ENCODE measurements at places on chromosomes 3 and 15. TPM values are rescaled to one million over a fixed set of nuclear protein-coding genes. Genes with fewer than 3 reads are reported as not detected.

The POLG gene
- total RNA-seq, result 84.6 TPM

DNA sequence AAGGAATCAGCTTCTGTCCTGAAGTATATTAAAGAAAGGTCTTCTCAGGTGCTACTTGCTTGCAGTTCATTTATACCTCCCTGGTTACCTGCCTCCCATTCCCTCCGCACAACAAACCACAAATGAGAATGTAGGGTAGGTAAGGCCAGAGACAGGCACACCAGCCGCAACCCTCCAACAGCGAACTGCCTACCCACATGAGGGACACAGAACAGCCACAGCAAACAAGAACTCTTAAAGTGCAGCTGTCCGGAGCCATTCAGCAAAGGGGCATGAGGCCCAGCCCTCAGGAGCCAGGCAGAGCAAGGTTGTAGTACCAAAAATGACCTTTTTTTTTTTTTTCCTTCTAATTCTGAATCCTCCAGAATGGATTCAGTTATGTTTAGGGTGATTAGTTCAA is 52.4 kb downstream of the SPSB4 start:
- no peak for DNase-seq

The SENP5 gene
- total RNA-seq, result 20.0 TPM

GRCh38 chr3:149129326-149130205 is at the start of gene HPS3:
Gene HPS3, plus strand, starts transcription at chr3:149129638. Its CDS starts 86 bp downstream, at chr3:149129724.
- no peak for DNase-seq

DNA sequence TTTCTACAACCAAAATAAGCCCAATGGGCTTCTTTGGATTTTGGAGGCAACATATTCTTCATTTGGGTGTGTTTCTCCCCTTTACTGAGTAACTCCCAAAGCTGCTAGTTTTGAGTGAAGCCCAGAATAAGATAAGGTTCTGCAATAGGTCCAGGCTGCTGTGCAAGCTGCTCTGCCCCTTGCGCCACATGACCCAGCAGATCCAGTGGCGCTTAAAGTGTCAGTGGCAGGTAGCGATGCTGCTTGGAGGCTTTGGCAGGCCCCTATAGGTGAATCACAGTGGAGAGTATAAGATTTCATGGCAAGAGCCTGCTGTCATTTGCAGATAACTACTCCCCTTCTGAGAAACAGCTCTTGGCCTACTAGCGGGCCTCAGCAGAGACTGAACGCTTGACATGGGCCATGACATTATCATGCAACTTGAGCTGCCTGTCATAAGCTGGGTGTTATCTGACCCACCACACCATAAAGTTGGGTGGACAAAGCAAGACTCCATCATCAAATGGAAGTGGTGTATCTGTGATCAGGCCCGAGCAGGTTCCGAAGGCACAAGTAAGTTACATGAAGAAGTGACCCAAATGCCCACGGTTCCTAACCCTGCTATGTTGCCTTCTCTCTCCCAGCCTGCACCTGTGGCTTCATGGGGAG is 88.4 kb upstream of the OXTR start:
- no peak for DNase-seq

DNA sequence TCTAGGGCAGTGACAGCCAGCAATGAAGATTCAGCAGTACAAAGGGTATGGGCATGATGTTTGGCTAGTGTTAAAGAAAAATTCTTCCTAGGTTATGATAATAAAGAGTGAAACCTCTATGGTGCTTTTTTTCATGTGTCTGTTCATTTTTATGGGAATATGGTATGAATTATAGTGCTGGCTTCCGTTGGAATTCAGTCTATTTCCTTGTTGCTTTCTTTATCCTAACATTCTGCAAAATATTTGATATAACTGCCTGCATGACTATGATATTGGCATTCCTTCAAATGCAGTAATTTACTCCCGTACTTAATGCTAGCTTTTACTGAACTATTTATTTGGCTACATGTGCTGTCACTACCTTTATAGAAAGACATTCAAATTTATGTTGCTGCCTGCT is 57.6 kb upstream of the ATP11B start:
- DNase-seq, result no peak

DNA sequence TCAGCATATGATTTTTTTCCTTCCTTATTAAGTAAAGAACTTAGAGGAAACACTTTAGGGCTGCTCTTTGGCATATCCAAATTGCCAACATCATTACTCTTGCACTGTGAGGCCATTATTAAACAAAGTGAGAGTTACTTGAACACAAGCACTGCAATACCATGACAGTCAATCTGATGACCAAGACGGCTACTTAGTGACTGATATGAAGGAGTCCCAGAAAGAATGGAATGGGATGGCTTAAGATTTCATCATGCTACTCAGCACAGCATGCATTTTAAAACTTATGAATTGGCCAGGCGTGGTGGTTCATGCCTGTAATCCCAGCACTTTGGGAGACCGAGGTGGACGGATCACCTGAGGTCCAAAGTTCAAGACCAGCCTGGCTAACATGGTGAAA is 55.2 kb downstream of the FAM98B start:
- DNase-seq, result no peak

The MRAS gene
- total RNA-seq, result 17.2 TPM

GRCh38 chr15:41983221-41983620 is 10.9 kb upstream of the EHD4 start:
- DNase-seq, result no peak

- DNase-seq, result no peak
These were observed 86.5 kb upstream of the PFN2 start for GRCh38 chr3:150057227-150057626.

The PRSS50 gene
- total RNA-seq, result not detected

DNA sequence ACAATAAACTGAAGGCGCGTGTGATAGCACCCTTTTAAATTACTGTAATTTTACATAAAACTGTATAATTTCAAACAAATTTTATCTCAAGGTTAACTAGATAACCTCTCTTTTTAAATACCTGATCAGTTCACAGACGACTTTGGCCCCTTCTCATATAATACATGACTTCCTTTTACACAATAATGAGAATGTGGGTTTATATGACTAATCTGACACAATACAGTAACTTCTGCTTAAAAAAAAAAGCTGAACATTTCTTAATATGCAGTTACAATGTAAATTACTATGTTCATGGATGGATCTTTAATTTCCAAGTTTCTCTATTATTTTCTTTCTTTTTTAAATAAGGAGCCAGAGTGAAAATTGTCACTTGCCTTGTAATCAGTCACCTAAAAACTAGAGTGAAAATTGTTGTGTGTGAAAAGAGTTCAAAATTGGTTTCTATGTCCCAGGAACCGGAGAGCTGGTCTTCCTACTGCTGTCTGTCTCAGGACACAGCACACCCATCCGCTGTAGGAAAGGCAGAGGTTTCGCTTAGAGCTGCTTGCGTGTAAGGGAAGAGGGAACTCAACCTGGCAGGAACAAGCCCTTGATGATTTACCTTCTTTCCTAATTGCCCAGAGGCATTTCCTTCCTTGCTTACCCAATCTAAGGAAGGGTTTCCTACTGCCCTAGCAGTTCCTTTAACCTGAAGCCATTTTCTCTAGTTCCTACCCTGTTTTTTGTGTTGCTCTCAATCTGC is 33.3 kb downstream of the PLD1 start:
- DNase-seq, result no peak

The ALDH1L1 gene
- 0.06 TPM for total RNA-seq

- no peak for DNase-seq
These were observed 11.0 kb downstream of the TRPM7 start for GRCh38 chr15:50675535-50676144.

The BMF gene
- 4.6 TPM for total RNA-seq

DNA sequence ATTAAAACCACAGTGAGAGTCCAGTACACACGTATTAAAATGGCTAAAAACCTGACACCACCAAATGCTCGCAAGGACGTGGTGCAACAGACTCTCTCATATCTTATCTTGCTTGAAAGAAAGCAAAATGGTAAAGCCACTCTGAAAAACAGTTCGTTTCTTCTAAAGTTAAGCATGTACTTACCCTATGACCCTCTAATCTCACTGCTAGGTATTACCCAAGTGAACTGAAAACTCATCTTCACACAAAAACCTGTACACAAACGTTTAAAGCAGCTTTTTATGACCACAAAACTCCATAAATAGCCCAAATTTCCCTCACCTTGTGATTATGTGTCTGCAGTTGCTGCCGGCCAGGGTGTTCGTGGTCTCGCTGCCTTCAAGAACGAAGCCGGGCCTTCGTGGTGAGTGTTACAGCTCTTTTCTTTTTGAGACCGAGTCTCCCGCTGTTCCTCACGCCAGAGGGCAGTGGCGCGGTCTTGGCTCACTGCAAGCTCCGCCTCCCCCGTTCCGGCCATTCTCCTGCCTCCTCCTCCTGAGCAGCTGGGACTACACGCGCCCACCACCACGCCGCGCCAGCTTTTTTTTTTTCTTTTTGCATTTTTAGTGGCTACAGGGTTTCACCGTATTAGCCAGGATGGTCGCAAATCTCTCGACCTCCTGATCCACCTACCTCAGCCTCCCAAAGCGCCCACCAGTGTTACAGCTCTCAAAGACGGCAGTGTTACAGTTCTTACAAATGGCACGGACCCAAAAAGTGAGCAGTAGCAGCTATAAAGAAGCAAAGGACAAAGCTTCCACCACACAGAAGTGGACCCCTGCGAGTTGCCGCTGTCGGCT is 165.4 kb downstream of the TJP1 start:
- no peak for DNase-seq

GRCh38 chr3:178494386-178494785 is 41.9 kb upstream of the KCNMB2 start:
- DNase-seq, result no peak

DNA sequence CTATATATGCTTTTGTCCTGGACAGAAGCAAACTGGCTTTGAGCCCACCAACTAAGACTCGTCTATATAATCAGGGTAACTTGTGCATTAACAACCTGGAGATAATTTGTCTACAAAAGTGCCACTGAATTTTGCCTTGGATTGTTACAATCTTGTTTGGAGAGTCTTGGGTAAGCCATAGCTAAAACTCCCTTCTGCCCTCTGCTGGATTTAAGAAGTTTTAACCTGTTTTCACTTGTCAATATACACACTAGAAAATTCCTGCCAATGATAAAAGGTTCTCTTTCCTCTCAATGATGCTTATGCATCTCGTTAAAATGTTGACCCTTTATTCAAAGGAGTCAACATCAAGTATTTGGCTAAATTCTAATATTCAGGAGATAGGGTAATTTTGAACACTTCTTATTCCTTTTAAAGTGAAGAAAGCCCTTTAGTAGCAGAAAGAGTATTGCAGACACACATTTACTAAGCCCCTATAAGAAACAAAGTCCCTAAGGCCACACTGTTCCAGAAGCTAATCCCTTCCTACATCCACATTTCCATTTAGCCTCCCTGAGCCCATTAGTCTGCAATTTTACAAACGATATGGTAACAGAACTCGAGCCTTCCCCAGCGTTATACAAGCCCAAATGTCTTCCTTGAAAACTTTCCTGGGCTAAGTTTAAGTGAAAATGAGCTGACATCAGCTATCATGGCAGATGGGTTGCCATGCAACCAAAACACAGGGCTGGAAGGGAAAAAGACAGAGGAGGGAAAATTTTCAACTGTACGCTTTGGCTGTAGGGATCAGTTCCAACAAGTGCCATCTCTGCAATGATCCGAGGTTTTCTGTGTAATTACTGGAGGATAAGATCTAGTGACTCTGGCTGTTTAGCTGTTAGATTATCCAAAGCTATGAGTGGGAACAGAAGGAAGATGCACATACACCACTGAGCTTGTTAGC is 75.9 kb upstream of the FGF12 start:
- peak; percentile 16 for DNase-seq

- no peak for DNase-seq
These were observed 7.8 kb downstream of the FSD2 start for GRCh38 chr15:82798104-82798503.

GRCh38 chr3:43958005-43958770 is 267.4 kb downstream of the ABHD5 start:
- DNase-seq, result no peak

DNA sequence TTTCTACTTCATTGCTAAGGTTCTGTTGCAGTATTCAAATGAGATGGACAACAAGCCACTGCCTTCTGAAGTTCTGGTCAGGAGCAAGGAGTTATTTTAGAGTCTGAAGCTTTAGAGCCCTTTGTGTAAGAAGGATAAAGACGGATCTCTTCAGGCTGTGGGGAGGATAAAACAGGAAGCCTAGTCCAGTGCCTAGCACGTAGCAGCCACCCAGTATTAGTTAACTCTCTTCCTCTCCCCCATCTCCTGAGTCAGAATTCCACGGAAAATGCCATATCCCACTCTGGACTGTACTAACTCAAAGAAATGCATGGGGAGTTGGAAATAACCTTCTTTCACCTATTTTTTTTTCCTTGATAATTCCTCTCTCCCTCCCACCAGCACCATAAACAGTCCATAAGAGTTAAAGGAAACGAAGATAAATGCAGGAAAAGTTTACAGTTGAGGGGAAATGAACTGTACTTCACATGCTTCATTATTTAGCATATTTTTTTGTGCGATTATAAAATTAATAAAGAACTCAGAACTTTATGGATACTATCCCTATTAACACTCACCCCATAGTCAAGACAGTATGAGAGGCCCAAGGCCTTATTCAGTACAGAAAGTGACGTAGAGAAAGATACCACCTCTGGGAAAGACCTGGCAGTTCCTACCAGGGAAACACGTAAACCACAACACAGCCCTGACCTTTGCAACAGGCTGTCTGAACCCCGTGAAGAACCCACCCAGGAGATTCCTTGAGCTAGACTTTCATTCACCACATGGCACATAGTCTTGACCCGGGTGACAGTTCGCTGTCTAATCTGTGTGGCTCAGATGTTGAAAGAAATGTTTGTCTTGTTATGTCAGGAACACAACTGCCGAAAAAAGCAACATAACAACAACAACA is 9.2 kb downstream of the IGF2BP2 start:
- DNase-seq, result no peak

- no peak for DNase-seq
These were observed 817.2 kb upstream of the CADM2 start for GRCh38 chr3:84141571-84141970.

The NXPE3 gene
- 11.5 TPM for total RNA-seq

The TOPBP1 gene
- total RNA-seq, result 37.3 TPM

DNA sequence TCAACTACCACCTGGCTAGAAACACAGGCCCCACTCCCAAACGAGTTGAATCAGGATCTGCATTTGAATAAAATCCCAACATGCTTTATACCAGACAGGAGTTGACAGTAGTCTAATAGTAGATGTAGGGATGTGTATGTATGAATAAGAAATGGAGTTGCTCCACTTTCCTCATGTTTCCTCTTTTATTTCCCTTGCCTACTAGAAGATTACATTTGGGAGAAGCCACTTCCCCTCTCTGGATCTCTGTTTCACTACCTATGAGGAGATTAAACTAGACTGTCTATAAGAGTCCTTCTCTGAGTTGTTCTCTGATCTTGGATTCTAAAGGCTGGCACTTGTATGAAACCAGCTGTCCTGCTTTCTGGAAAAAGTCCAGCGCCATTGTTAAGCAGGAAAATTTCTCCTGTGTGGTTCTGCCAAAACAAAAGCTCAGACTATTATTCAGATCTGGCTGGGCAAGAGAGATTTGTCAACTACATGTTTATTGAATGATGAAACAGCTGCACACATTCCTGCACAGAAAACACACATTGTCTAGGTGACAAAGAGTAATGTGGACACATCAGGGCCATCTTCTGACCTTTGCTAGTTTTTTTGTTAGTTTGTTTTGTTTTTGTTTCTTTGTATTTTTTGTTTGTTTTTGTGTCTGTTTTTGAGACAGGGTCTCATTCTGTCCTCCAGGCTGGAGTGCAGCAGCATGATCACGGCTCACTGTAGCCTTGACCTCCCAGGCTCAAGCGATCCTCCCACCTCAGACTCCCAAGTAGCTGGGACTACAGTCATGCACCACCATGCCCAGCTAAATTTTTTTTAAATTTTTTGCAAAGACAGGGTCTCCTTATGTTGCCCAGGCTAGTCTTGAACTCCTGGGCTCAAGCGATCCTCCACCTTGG is 29.9 kb downstream of the ACP3 start:
- peak; percentile 23 for DNase-seq

The BCHE gene
- total RNA-seq, result 1.1 TPM

The GATA2 gene
- total RNA-seq, result 4.0 TPM
